NCI-H1105 treated with DMSO at 0.1 percent for 48 hours (cell line): ENCODE measurements at places on chromosomes 7 and 10.

- no peak for DNase-seq
Measured at GRCh38 chr10:109418795-109419194, 504.5 kb downstream of the XPNPEP1 start.

DNA sequence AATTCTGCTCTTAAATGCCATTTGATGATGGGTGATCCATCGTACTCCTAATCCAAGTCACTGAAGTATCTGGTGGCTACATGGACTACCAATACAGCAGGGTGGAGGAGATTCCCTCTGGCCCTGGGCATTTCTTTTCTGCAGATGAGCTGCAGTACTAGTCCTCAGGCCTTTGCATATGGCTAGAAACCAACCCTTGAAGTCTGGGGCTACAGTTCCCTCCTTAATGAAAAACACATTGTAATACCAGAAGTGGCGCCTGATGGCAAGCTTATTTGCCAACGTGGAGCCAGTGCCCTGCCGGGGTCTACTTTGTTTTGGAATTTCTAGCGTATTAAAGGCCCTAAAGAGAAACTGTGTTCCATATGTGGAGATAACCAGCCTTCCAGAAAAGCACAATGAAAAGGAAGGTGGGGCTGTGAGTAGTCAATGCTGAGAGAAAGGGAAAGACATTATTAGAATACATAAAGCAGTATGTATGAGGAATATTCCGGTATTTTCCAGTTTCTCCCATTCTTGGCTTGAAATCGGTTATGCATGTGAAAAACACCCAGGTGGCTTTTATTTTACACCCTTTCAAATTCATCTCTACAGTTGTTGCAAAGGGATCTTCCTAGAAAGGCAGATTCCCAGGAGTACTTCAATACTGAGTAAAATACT lies 368.8 kb downstream of the PRPF18 start:
- no peak for DNase-seq

- DNase-seq: no peak
Measured at GRCh38 chr7:46450886-46451285, 529.8 kb upstream of the IGFBP3 start.

DNA sequence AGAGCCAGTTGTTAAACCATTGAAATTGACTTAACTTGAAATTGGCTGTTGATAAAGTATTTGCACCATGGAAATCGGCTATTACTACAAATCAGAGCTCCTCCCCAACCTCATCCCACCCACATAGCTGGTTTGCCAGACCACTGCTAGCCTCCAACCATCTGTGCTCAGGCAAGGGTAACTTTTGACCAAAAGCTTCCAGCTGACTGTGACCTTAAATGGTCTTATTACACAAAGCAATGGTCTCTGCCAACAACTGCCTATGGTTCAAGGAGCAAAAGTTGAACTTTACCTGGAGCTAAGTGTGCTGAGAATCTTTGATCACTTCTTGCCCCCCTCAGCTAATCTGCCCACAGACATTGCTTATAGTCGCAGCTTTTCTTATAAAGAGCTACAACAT lies 48.5 kb upstream of the ADRB1 start:
- no peak for DNase-seq

DNA sequence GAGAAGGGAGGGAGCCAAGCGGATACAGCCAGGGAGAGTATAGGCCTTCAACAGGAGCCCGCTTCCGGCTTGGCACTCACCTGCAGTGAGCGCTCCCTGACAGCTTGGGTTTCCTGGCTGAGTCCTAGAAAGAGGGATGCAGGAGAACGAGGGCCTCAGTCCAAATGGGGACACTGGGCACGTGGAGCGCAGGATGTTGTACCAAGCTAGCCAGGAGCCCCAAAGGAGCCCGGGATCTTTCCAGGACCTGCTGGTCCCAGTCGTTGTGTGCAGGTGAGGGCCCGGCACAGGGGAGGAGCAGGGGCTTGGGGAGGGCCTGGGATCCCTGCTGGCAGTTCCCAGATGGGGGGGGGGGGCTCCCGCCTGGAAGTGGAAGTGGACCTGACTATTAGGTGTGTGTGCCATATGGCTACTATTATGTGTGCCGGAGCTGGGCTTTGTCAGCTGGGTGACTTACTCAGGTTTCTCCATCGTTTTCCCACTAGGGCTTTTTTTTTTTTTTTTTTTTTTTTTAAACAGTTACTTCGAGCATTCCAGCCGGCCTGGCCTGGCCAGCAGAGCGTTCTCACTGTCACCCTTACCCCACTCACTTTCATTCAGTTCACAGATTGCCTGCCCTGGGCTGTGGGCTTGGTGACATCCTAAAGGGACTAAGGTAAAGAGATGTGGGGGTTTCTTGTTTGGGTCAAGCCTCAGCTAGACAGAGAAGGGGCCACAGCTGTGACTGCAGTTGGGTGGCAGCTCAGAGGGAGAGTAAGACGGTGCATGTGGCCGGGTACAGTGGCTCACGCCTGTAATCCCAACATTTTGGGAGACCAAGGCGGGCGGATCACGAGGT lies 3.8 kb downstream of the AGAP3 start:
- DNase-seq: no peak

DNA sequence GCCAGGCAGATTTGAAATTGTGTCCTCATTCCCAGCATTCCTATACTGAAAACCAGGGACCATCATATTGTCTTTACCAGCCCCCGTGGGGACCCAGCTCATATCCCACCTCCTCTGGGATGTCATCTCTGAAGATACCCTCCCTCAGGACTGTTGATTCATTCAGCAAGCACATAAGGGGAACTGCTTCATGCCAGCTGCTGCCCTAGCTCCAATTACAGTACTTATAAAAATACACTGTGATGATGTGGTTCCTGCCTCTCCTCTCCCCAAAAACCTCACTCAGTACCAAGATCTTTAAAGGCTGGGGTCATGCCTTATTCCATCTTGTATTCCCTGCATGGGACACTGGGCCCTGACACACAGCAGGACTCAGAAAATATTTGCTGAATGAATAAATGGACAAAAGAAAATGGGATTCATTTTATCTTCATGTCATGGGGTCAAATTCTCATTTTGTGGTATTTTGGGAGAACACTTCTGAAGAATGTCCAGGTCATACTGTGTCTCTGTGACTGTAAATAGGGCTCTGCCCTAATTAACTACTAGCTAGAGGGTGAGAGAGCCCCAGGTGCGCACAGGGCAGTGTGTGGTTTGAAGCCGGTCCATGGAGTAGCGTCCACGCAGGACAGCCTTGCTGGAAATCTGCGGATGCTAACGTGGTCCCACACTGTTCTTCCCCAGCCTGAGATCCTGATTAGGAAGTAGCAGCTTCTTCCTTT lies 29.0 kb upstream of the DAGLB start:
- DNase-seq: no peak
